Hypothalamus (tissue), 51 donors: ENCODE measurements at places on chromosomes 7 and 10.
A peak's percentile ranks its signal among the peaks of the same experiment; 100 is the strongest.

DNA sequence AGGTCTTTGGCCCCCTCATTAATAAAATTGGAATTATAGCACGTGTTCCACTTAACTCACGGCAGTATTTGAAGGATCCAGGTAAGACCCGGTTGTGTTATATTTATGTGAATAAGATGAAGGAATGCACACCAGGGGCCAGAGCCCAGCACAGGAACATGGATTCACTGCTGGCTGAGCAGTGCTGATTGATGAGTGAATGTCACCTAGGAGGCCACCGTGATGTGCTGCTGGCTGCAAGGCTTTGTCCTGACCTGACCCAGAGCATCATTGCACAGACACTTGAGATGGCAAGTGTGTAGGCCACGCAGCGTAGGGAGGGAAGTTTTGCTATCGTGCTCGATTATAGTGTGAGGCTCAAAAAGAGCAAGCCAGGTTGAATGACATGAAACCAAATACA, 350.7 kb upstream of the MGMT start:
- no peak for DNase-seq

DNA sequence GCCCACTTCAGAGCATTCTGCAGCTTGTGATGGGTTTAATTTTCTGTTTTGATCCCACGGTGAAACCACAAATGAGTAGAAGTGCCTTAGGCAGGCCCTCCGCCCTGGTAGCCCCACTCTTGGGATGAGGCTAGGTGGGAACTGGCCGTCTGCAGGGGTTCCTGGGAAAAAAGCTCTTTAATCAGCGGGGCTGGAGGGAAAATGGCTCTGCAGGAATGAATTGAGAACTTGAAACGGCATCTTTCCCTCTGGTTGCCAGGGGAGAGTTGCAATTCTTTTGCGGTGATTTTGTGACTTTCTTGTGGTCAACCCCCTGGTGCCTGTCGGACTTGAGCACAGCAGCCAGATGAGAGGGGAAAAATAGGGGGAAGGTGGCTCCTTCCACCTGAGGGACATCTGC, 32.7 kb downstream of the COL26A1 start:
- no peak for DNase-seq

- no peak for DNase-seq
Measured at GRCh38 chr10:8262317-8262716, 207.8 kb downstream of the GATA3 start.

GRCh38 chr10:17821893-17822292, 12.7 kb downstream of the MRC1 start:
- DNase-seq, result no peak

DNA sequence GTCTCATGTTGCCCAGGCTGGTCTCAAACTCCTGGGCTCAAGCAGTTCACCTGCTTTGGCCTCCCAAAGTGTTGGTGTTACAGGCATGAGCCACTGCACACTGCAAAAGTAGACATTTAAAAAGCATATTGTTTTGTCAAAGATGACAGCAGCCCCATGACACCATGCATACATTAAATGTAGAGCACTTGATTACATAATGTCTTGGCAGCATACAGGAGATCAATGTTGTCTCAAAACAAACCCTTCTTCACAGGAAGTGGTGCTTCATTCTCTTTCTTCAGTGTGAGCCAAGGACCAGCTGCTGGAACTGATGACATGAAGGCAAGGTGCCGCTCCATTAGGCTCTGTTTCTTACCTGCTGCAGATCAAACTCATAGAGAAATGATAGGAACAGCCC, 218.4 kb downstream of the KLF6 start:
- DNase-seq, result no peak

DNA sequence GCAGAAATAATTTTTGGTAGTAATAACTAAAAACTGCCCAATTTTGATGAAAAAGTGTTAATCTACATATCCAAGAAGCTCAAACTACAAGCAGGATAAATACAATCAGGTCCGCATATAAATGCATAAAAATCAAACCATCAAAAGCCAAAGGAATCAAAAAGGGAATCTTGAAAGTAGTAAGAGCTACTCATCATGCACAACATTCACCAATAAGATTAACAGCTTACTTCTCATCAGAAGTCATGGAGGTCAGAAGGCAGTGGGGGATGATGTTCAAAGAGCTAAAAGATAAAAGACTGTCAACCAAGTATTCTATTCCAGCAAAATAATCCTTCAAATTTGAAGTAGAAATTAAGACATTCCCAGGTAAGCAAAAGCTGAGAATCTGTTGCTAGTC, 76.4 kb downstream of the CRPPA start:
- DNase-seq, result no peak

GRCh38 chr7:55546814-55547213, 25.5 kb downstream of the VOPP1 start:
- peak; percentile 51 for DNase-seq

DNA sequence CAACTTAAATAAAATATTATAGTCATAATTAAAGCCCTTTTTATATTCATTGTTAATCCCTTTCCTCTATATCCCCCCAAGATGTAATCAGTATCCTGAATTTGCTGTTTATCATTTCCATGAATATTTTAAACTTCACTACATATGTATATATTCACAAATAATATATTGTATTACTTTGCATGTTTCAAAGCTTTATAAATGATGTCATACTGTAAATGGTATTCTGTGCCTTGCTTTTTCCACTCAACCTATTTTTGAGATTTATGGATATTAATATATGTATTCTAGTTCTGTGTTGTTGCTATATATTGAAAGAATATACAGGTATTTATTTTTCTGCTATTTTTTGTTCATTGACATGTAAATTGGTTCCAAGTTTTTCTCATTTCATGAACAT, 173.1 kb downstream of the CCDC71L start:
- no peak for DNase-seq

GRCh38 chr10:101718690-101719275, 23.8 kb upstream of the FBXW4 start:
- no peak for DNase-seq

DNA sequence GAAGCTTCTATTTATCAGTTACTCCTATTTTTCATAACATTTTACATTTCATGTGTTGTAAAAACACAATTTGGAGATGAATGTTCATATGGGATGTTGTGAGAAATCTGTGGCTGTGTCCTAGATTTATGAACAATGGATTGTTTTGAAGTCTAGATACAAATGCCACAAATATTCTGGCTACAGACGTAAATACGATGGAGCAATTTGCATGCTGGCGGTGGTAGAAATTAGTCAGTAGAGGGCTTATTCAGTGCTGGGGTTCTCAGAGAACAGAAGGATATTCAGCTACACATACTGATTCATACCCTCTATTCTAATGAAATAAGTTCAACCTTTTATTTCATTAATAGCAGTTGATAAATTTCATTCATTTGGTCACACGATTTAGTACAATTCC, 48.8 kb downstream of the PLPP4 start:
- DNase-seq, result no peak

GRCh38 chr7:87628780-87629569, 777 bp downstream of the RUNDC3B start:
- DNase-seq, result no peak

DNA sequence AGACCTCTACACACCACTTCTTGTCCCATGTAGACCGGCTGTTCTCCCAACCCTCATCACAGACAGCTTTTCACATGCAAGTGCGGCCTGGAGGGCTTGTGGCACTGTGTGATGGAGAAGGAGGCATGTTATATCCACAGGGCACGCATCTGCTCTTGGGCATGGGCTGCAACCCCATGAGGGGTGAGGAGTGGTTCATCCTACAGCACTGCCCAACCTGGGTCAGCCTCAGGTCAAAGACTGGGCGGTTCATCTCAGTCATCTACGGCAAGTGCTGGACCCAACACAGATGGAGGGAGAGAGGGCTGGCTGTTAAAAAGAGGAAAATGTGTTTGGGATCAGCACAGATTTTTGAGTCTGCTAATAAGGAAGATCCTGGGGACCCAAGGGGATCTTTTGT, 2.2 kb downstream of the FSCN3 start:
- DNase-seq, result no peak

DNA sequence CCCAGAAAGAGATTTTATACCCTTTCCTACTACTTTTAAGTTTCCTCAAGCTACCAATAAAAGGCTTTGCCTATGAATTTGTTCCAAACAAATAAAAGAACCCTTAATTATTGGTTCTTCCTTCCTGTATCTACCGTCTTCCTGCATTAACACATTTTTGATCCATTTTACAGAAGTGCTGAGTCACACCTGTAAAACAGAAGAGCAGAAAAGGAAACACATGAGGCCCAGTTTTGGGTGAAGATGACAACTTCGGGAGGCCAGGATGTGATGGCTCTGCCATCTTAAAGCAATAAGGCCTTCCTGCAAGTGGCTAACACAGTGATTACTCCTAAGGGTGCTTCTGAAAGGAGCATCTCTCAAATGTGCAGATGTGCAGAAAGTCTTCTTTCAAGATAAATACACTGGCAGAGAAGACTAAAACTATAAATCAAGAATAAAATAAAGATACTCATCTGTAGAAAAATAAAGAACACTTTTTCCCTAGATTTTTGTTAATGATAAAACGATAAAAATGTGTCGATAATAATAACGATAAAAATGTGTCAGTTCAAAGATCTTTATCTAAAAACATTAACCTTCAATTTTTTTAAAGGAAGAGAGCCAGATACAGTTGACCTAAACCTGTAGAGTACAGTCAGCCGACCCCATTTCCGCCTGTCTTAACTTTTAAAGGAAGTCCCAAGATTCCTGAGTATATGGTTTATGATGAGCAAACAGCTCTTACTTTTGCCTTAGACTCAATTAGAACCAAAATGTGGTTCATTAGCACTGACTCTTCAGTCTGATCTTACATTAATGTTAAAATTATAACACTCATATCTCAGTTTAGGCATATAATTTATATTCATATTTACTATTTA, 108.6 kb downstream of the UBE2H start:
- DNase-seq, result no peak

- DNase-seq, result no peak
Measured at GRCh38 chr10:22363305-22363704, 18.0 kb downstream of the SPAG6 start.

GRCh38 chr7:69932034-69932628, 333.9 kb downstream of the AUTS2 start:
- no peak for DNase-seq

DNA sequence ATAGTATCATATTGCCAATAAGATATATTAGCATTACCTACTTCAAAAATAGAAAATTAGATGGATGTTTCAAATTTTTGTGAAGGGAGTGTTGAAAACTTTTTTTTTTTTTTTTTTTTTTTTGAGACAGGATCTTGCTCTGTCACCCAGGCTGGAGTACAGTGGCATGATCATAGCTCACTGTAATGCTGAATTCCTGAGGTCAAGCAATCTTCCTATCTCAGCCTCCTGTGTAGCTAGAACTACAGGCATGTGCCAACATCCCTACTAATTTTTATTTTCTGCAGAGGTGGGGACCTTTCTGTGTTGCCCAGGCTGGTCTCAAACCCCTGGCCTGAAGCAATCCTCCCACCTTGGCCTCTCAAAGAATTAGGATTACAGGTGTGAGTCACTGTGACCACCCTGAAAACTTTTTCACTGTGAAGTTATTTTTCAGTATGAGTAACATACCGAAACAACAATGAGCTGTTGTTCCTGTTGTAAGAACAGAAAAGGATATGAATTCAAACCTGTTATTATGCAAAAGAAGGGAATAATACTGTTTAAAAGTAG, 266.9 kb downstream of the NEBL start:
- DNase-seq, result no peak

- DNase-seq, result no peak
Measured at GRCh38 chr10:15385552-15386455, 14.7 kb upstream of the FAM171A1 start.

DNA sequence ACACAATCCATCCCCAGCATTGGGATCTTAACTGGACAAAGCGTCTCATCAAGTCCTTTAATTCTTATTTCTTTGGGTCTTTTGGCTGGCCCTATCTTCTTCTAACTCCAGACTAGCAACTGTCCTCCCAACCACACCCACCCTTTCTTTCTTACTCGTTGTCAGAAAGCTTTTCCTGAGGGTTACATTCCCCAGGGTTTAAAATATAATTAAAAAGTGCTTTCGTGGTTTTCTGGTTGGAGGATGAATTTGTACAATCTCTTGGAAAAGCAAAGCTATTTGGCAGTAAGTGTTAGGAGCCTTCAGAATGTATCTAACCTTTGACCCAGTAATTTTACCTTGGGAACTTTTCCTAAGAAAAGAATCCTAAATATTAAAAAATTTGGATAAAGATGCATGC, 10.4 kb upstream of the ITGB8 start:
- DNase-seq, result no peak

GRCh38 chr7:140232957-140233917, 56.5 kb upstream of the KDM7A start:
- no peak for DNase-seq

GRCh38 chr7:121777672-121778071, 95.3 kb upstream of the PTPRZ1 start:
- DNase-seq, result no peak

- DNase-seq, result no peak
Measured at GRCh38 chr7:73970801-73971229, 57.2 kb upstream of the ELN start.

DNA sequence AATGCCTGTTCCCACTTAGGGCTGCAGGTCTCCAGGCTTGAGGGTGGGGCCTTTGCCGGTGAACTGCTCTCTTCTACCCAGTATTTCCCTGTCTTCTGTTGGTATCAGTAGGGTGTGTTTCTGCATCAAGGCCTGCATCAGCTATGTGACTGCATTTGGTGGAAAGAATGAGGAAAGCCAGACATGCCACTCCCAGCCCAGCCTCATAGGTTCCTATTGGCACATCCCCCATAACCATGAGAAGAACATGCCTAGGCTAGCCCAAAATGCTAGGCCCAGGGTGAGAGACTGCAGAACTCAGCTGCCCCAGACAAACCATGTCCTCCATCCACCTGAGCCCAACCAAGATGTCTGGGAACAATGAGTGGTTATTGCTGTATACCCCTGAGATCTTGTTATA, 380.3 kb upstream of the ADARB2 start:
- DNase-seq, result no peak
